ENCODE measurements at places on chromosomes 7 and 10.

GRCh38 chr10:43864656-43865055 lies 216.0 kb upstream of the ZNF32 start:
- DNase-seq: no peak

- DNase-seq: no peak
Observed at GRCh38 chr7:2585446-2585845, 26.7 kb downstream of the IQCE start.

- DNase-seq: no peak
Observed at GRCh38 chr10:21401196-21401595, 124.3 kb downstream of the SKIDA1 start.

- DNase-seq: no peak
Observed at GRCh38 chr7:135644154-135644553, 18.2 kb upstream of the STMP1 start.

GRCh38 chr7:99248391-99249095 lies 24.1 kb upstream of the MYH16 start:
- DNase-seq: no peak

DNA sequence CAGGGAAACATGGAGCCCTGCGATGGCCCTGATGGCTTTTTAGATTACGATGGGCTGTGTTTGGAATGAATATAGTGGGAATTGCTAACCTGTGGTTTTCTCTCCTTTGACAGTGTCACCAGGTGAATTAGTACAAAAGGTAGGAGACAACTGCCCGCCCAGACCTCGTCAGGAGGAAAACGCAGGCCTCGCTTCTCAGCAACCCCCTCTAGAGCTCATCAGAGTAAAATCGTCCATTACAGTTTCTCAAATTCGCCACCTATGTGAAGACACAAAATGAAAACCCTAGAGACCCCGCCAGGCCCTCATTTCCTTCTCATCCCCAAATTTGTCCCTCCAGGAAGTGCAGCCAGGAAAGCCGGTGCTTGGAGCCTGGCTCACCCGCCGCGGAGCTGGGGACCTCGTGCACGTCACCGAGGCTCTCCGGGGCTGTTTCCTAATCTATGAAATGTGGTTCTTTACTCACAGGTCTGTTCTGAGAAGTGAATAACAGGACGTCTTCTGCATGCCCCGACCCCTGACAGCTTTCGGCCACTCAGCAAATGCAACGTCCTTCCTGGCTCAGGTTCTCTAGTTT lies 143.7 kb downstream of the VIPR2 start:
- DNase-seq: no peak

DNA sequence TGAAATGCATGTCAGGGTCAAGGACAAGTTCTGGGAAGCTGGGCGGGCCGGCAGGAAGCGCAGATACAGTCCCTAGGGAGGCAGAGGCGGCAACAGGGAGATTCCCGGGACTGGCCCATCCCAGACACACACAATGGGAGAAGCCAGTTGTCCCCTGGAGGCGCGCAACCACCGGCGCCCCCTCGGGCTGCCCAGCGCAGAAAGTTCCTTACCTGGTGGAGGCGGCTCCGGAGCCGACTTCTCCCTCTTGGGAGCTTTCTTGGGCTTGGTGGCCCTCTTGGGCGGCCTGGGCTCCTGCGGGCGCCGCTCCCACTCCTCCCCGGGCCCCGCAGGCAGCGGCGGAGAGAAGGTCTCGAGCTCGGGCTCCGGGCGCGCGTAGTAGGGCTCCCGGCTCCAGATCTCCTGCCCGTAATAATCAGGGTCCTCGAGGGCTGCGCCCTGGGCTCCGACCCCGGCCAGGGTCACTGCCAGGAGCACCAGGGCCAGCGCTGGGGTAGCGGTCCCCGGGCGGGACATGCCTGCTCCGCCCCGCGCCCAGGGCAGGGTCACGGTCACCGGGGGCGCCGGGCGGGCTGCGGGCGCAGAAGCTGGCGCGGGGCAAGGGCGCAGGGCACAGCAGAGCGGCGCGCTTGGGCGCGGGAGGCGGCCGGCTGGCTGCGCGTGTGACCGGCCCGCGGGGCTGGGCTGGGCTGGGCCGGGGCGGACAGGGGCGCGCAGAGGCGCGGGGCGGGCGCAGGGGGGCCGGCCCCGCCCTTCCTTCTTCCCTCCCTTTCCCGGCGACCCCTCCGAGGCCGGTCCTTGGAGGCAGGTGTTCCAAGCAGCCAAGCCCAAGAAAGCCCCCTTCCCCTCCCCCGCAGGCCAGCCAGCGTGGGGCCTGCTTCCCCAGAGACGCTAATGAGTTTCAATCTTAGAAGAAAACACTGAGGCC lies at the start of gene CPXM2:
TSS of gene CPXM2 (minus strand) at position 664 of the 928 bp plus-strand sequence. CDS start at position 516, 148 bp downstream.
- DNase-seq: no peak

DNA sequence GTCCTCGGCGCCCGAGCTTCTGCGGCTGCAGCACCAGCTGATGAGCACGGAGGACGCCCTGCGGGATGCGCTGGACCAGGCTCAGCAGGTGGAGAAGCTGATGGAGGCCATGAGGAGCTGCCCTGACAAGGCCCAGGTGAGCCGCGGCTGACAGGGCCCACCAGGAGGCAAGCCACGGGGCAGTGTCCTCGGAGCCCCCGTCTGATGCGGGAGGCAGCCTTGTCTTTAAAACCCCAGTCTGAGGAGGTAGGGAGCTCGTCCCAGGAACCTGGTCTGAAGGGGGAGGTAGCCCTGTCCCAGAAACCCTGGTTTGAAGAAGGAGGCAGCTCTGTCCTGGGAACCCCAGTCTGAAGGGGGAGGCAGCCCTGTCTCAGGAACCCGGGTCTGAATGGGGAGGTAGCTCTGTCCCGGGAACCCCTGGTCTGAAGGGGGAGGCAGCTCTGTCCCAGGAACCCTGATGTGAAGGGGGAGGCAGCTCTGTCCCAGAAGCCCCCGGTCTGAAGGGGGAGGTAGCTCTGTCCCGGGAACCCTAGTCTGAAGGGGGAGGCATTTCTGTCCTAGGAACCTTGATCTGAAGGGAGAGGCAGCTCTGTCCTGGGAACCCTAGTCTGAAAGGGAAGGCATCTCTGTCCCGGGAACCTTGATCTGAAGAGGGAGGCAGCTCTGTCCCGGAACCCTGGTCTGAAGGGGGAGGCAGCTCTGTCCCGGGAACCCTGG lies 53.1 kb upstream of the GTF2IRD1 start:
- DNase-seq: no peak

GRCh38 chr10:119315128-119316001 lies 108.0 kb downstream of the GRK5 start:
- peak; percentile 73 for DNase-seq

DNA sequence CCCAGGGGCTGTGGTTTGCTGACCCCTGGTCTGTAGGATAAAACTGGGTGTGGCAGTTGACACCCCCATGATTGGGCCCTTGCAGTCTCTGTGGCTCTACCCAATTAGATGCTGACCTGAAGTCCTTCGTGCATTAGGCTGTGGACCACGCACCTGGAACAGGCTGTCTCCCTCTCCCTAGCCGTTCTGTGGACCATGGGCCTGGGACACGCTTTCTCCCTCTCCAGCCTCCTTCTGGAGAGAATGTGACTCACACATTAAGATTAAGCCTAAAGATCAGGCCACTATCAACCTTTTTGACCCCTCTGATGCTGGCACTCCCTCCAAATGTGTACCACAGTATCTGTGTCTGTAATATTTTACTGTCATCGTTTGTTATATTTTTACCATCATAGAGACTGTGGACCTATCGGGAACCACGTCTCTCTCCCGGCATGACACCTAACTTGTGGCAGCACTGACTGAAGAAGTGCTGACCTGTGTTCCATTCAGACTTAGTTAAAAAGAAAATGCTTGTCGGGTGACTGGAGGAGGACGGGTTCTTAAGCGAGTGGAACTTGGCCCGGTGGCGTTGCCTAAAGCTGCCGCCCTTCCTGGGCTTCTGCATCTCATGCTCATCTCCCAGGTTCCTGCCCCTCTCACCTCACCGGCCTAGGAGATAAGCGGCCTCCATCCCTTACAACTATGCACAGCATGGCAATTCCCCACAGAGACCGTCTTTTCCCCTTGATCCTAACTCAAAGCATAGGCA lies 92.8 kb downstream of the WDR37 start:
- no peak for DNase-seq

DNA sequence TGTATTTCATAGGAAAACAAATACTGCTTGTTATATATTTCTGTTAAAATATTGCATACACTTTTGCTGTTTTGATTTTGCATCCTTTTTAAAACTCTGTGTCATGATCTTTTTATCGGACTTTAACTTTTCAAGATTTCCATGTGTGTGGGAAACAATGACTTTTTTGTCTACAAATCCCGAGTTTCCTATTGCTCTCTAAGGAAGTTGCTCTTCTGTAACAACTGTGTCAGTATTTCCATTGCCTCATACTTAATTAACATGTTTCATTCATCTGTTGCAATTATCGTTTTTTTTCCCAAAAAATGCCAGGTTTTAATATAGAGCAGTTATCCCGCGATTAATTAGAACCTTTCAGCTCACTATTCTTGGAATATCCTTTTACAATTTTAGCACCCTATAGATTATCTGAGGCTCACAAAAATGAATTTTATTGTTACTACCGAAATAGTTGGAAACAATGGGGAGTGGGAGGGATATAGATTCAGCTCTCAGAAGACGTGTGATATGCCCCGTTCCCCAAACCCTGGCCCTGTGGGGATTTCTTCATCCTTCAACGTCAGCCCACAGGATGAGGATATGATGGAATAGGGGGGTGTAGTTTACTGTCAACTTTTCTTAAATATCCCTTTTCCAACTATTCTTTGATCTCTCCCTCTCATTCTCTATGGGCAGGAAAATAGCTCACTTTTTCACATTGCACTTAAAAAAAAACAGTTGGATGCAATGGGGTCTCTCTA lies 297.6 kb upstream of the IGFBP3 start:
- DNase-seq: no peak

GRCh38 chr10:4813496-4813895 lies 12.5 kb upstream of the AKR1E2 start:
- DNase-seq: no peak

- DNase-seq: no peak
Observed at GRCh38 chr7:155863721-155864151, 51.5 kb upstream of the SHH start.

DNA sequence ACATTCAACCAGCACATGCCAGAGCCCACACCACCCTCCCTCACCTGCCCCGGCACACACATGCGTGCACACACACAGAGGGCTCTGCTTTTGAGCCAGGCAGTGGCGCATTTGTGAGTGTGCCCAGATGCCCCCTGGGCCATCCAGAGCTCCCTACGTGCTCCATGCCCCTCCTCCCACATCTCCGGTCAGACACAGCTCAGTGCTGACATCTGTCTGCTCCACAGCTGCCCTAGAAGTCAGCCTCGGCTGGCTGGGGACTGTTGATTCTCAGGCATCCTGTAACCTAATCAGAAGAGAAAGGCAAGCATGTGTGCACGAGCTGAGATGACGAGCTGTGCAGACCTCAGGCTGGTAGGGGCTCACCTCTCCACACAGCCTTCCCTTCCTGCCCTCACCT lies 135.1 kb downstream of the ZMIZ1 start:
- no peak for DNase-seq

- no peak for DNase-seq
Observed at GRCh38 chr10:132845780-132846595, 60.0 kb upstream of the NKX6-2 start.

DNA sequence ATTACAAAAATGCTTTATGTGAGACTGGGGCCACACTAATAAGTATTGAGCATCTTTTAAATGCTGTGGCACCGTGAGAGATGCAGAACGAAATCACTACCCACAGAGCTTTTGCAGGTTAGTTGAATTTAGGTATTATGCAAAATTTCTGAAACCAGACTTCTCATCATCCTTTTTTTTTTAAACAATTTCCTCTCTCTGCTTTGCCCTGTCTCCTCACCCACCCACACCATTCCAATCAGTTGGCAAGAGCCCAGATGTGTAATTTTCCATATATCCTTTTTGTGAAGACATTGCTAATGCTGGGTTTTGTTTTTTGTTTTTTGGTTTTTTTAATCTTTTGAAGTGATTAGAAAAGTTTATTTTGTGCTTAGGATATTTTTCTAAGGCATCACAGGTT lies 1.1 kb downstream of the YAE1 start:
- no peak for DNase-seq

GRCh38 chr7:92797693-92798092 lies 38.7 kb downstream of the CDK6 start:
- no peak for DNase-seq

DNA sequence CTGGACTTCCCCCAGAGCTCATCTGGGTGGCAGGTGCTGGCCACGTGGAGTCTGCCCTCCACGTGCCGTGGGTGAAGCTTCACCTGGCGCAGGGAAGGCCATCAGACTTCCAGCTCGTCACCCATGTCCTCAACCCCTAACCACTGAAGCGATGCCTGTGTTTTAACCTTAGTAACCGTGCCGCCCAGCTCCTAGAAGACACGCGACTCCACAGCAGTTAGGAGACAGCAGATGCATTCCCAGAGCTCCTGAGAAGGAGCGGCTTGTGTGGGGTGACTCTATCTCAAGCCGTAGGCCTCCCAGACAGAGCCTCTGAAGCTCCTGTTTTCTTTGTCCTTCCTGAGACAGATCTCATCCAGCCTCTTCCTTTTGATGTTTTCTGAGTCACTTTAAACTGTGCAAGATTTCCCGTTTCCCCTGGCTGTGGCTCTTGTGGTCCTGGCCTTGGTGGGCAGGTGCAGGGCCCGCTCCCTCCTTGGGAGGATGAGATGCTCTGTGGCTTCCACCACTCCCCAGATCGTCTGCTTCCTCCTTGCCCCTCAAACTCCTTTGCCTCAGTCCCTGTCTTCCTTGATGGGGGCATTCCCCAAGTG lies 41.4 kb upstream of the AP5Z1 start:
- DNase-seq: no peak

DNA sequence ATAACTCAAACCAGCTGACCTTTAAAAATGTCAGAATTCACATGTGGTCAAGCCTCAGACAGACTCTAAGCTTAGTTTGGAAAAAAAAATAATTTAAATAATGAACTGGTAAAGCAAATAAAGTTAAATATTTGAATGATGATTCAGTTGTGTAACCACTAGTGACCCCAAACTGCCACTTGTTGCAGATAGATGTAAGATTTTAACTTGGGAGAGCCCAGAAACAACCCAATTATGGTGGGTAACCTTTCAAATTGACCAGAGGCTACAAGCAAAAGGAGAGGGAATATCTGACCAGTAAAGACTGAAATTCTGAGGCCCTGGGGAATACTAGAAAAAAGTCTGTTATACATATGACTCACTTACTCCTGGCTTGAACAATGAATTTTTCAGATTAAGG lies 268.1 kb downstream of the HPSE2 start:
- no peak for DNase-seq

DNA sequence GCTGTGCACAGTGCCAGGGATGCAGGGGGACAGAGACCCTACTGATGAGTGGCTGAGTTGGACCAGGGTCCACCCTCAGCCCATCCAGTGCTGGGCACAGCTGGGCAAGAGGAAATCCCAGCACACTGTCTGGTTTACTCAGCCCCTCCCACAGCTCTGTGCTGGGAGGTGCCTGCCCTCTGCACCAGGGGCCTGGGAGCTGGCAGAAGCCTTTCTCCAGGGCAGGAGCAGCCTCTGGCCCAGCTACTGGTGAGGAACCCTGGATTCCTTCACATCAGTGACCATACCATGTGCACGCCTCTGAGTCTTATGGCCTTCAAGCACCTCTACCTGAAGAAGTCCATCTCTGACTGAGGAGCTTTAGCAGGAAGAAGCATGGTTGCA lies 25.9 kb upstream of the C10orf71 start:
- no peak for DNase-seq

Measured in activated T-cell treated with anti-CD3 and anti-CD28 coated beads for 48 hours (primary cell).